AG04450 (cell line): ENCODE measurements at places on chromosomes 7 and 10.

- DNase-seq: no peak
These were observed 45.8 kb downstream of the PRR15 start for GRCh38 chr7:29609162-29610037.

DNA sequence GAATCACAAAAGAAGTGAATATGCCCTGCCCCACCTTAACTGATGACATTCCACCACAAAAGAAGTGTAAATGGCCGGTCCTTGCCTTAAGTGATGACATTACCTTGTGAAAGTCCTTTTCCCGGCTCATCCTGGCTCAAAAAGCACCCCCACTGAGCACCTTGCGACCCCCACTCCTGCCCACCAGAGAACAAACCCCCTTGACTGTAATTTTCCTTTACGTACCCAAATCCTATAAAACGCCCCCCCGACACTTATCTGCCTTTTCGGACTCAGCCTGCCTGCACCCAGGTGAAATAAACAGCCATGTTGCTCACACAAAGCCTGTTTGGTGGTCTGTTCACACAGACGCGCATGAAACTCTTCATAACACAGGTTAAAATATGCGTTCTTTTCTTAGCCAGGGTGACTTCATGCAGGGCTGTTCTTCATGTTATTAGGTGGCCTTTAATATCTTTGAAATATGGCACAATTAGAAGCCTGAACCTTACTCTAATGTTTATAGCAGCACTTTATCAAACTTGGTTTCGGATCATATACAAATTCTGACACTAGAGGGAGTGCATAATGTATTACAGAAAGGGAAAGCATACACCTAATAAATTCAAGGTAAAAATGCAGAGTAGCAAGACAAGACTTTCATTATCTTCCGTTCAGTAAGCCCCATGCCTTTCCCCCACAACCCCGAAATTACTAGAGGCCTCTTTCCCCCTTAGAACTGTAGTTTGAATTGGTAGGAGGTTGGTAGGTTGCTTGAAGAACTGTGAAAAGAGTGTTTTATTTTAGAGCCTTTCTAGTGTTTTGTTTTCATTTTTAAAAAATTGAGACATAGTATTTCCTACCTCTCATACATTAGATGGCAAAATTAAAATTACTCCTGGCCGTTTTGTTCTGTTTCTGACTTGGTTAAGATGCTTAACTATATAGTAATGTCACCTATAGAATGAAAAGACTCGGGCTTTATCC is 117.9 kb downstream of the NPY start:
- DNase-seq: no peak

DNA sequence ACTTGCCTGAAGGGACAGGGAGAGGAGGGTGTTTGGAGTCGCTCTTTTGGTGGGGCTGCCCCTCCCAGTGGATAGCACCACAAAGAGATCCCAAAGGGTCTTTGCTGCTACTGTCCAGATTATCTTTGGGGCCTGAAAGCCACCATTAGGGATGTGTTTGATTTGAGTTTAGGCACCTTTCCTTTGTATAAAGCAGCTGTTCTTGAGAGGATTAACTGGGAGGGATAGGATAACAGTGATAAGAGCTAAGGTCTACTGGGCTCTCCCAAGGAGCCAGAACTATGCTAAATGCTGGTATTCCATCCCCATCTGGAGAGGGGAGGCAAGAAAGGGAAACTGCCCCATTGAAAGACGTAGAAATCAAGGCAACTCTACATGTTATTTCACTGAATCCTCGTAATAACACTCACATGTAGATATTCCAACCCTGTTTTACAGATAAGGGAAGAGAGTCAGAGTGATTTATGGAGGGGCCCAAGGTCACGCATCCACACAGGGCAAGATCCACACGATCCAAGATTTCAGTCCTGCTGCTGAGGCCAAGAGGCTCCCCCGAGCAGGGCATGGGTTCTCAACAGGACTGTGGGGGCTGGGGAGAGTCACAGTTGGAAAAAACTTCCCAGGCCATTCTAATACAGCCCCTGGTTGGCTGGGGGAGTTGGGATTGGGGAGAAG is 11.1 kb upstream of the TCF7L2 start:
- no peak for DNase-seq

- DNase-seq: no peak
These were observed 83.5 kb downstream of the FAS start for GRCh38 chr10:89074120-89074519.

DNA sequence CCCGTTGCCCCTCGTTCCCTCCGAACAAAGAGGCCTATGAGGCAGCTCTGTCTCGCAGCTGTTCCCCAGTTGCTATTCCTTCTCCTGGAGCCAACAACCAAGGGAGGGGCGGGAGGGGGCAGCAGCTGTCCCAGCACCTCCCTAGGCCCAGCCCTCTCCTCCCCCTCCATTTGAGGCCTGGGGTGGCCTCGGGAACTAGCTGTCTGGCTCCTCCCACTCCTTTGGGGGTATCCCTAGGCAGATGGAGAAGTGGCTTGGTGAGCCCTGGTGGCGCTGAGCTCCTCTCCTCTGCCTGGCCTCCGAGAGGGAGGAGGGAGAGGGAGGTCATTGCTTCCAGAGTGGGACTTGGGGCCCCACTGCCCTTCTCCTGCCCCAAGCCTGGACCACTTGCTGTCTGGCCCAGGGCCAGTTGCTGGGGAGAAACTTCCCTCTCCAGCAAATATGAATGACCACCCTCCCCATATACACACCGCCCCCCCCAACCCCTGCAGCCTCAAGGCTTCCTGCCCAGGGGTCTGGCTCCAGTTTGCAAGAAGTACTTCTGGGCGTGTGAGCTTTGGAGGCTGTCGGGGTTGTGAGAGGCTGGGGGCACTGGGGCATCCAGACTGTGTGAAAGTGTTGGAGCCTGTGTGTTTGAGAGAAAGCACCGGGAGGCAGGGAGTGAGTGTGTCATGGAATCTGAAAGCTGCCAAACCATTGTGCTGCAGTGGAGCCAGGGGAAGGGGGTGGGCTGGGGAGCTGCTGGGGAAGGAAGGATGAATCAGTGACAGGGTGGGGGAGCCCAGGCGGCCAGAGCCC is 3.1 kb downstream of the FLNC start:
- DNase-seq: no peak

DNA sequence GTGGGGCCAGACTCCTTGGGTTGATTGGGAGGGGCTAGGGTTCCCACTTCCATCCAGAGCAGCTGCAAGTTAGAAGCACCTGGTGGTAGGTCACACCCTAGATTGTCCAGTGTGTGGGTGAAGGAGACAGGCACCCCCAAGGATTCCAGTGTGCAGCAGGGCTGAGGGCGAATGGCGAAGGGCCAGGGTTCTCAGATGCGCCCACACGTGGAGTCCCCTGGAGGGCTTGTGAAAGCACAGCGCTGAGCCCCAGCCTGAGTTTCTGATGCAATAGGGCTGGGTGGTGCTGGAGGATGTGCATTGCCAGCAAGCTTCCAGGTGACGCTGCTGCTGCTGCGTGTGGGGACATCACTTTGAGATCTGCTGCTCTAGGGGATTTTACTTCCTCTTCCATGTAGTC is 25.4 kb downstream of the TBATA start:
- no peak for DNase-seq

DNA sequence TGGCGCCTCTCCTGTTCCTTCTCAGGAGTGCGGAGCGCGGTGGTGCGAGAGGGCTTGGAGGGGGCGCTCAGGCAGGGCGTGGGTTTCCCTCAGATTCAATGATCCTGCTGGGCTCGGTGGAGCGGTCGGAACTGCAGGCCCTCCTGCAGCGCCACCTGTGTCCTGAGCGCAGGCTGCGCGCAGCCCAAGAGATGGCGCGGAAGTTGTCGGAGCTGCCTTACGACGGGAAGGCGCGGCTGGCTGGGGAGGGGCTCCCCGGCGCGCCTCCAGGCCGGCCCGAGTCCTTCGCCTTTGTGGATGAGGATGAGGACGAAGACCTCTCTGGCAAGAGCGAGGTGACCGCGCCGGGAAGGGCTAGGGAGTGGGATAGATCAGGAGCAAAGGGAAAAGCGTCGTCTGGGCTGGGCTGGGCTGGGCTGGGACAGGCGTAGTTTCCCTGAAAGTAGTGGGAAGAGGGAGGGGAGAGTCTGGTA is 17.0 kb downstream of the FAM131B start:
- no peak for DNase-seq

- no peak for DNase-seq
These were observed 101.0 kb upstream of the AGR3 start for GRCh38 chr7:16982640-16983350.

GRCh38 chr10:129658376-129659072 is 191.5 kb downstream of the MGMT start:
- DNase-seq: no peak

DNA sequence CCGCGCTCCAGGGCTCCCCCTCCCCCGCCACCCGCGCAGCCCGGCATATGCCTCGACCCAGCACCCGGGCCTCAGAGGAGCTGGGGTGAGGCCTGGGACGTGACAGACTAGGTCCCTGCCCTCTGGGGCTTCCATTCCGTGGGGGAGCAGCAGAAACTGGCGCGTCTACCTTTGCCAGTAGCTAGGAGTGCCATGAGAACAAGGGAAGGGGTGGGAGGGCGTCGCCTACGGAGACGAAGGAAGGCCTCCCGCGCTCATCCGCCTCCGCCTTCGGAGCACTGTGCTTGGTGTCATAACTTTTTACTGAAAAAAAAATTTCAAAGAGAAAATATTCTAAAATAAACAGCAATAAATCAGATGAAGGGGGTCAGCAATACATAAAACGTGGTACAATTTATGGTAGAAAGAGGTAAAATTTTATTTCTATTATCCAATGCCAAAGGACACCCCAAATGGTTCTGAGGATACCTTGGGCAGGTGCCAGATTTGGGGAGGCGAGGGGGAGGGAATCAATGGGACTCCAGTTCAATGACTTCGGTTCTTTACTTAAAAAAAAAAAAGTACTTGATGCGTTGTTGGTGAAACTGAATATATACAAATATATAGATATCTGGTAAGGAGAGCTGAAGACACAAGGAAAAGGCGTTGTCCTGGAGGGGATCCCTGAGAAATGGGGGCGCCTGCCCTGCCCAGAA is 35.1 kb upstream of the GRID1 start:
- DNase-seq: no peak

DNA sequence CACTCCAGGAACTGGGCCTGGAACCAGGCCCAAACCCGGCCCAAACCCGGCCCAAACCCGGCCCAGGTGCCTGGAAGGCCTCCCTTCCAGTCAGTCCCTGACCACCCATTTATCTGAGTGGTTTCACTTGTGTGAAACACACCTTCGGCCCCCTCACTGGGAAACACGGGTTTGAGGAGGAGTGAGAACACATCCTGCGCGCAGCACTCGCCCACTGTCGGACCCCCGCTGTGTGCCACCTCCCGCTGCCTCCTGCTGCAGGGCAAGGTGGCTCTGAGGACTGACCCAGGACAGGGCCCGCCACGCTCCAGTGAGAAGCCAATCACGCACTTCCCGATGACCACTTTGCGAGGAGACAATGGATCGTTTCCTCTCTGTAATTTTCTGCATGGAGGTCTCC is 197.5 kb downstream of the BUB3 start:
- no peak for DNase-seq

- DNase-seq: no peak
These were observed 790.8 kb upstream of the KCND2 start for GRCh38 chr7:119482209-119482608.

DNA sequence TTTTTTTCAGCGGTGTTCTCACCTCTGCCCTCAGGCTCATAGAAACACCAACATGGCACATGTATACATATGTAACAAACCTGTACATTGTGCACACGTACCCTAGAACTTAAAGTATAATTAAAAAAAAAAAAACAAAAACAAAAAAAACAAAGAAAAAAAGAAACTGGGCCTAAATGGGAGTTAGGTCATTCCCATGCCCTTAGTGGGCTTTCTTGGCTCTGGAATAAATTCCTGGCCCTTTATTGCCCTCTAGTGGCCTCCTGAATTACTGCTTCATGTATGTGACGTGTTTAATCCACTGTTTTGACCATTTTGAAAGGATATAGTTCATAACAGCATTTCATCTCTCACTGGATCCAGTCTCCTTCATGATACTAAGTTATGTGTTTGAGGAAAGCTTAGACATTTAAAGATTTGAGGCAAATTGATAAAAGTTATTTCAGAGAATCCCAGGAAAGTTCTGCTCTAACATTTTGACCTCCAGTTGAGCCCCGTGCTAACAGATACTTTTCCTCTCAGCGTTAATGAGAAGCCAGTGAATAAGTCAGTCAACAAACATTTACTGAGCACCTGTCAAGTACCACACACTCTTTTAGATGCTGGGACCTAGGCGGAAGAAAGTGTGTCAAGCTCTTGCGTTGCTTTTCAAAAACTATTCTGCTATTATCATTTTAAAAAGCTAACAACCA is 54.7 kb upstream of the SYPL1 start:
- DNase-seq: peak; percentile 66

GRCh38 chr7:141960687-141961422 is 12.7 kb downstream of the TAS2R38 start:
- no peak for DNase-seq

DNA sequence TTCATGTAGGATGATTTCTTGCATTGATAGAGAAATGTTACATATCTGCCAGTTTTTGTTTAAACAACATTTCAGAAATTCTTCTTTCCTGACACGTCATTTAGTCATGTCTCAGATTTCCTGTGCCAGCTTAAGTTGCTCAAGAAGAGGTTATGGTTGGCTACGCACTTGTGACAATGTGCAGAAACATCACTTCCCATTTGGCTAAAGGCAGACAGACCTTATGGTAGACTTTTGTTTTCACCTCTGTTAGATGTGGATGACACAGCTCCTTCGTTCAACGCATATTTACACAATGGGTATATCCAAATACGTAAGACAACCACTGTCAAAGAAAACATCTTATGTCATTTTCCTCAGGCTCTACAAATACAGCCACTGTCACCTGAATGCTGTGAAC is 125.8 kb downstream of the DOCK4 start:
- peak; percentile 67 for DNase-seq

DNA sequence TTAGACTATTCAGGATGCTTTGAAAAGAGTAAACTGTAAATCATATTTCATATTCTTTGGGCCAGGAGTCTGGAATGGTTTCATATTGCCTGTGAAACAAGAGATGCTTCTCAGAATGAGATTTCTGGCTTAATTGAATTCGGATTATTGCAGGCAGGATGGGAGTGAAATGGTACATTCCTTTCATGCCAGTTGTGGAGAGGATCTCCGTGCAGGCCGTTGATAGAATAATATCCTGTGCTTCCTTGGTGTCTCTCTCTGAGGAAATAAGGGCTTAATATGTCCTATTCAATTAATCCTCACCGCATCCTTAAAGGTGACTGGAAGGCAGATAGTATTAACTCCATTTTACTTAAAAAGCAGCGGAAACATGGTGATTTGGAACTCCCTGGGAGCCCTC is 56.6 kb downstream of the CUX1 start:
- DNase-seq: no peak

GRCh38 chr7:69429911-69430383 is 168.3 kb upstream of the AUTS2 start:
- no peak for DNase-seq

- no peak for DNase-seq
These were observed 9.8 kb downstream of the AGR2 start for GRCh38 chr7:16794986-16795385.

- DNase-seq: no peak
These were observed 22.4 kb downstream of the NUP42 start for GRCh38 chr7:23204241-23204640.

DNA sequence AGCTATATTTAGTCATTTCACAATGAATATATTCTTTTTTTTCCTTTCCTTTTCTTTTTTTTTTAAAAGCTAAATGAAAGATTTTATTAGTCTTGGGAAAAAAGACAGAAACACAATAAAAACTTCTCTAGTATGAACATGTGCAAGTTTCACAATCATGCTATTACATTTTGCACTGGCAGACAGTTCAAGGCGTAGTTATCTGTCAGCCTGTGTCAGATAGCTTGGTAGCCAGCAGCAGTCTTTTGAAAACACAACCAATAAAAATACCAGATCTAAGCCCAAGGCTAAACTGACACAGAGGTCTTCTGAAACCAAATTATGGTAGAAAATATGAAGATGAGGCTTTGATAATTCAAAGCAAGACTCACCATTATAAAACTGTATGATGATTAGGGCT is 205.8 kb upstream of the TEX47 start:
- no peak for DNase-seq
